ENCODE measurements at places on chromosomes 6 and 20. TPM values are rescaled to one million over a fixed set of nuclear protein-coding genes. Genes with fewer than 3 reads are reported as not detected.

GRCh38 chr6:170464080-170464479 is 89.0 kb downstream of the PSMB1 start:
- no peak for DNase-seq

- DNase-seq = no peak
Measured at GRCh38 chr6:16993396-16993795, 108.5 kb upstream of the STMND1 start.

- peak; percentile 81 for DNase-seq
Measured at GRCh38 chr6:44651604-44652003, 264.1 kb downstream of the CDC5L start.

DNA sequence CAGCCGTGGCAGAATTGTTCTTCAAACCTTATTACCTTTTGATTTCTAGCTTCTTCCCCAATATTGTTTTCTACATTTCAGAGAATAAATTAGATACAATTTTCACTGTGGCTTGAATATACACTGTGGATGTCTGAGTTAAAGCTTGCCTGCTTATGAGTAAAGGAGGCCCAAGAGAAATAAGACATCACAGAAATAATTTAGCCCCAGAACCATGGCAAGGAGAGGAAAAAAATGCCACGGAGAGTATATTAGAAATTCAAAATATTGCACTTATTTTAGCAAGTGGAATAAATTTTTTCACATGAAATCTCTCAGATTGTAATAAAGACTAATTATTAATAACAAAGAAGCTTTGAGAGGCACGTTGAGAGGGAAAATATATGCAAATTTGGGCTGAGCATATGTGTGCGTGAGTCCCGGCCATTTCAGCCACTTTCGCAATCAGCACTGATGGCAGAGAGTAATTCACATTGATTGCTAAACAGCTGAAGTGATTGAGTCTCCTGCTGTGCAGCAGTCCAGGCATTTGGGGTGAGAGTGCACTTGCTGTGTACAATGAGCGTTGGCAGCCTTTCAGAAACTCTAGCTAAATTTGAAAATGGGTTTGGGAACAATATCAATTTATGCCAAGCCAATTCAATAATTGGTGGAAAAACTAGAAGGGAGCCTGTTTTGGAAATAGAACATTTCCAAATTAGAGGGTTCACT is 596.0 kb downstream of the EPM2A start:
- no peak for DNase-seq

SOBP gene
- total RNA-seq = 3.1 TPM

SNAP91 gene
- 0.83 TPM for total RNA-seq

POPDC3 gene
- total RNA-seq = 5.1 TPM

NFATC2 gene
- 0.39 TPM for total RNA-seq

BCAS1 gene
- not detected for total RNA-seq

GNRH2 gene
- not detected for total RNA-seq
